Hematopoietic multipotent progenitor cell treated with erythropoietin and hydrocortisone succinate and interleukin-3 and kit ligand, for 17 days (in vitro differentiated cells): ENCODE measurements at places on chromosomes 2 and 18.

GRCh38 chr2:127359520-127359919 lies 28.3 kb downstream of the MAP3K2 start:
- DNase-seq: no peak

- no peak for DNase-seq
Observed at GRCh38 chr18:78612801-78613200, 366.8 kb upstream of the SALL3 start.

DNA sequence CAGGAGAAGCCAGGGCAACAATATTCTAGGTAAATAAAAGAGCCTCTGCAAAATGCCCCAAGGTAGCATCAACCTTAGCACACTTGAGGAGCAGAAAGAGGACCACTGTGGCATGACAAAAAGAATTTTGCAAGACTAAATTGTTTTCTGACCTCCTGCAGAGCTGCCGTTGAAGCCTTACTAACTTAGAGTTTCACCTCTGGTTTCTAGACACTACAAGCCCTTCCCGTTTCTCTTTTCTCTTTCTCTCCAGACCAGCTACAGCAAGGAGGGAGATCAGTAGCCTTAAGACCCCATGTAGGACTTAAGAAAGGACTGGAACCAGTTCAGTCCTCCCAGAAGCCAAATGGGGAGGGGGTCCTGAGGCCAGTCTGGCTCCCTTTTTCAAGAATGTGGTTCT lies 73.3 kb upstream of the SP3 start:
- DNase-seq: no peak

GRCh38 chr2:96191937-96192670 lies 16.5 kb downstream of the STARD7 start:
- no peak for DNase-seq

DNA sequence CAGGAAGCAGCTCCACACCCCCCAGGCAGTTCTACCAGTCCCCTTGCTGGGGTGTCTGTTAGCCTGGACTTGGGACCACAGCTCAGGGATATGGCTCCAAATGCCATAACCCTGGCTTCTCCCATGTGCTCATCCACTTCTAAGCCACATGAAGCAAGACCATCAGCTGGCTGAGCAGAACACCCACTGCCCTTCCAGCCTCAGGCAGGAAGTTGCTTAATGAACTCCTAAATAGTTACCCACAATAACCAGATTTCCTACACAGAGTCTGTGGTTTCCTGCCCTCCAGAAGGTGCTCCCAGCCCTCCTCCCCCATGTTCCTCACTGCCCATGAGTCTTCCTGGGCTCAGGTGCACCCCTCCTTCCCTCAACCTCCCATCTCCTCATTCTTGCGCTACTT lies 98.3 kb upstream of the EPC2 start:
- DNase-seq: no peak

DNA sequence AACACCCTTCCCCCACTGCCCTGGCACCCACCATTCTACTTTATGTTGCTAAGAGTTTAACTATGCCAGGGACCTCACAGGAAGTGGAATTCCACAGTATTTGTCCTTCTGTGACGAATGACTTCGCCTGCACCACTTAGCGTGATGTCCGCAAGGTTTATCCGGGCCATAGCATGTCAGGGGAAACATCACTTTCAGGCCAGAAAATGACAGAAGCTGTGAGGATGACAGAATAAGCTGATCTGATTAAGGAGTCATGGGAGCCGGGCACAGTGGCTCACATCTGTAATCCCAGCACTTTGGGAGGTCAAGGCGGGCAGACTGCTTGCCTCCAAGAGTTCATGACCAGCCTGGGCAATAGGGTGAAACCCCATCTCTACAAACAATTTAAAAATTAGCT lies 248.8 kb downstream of the EIPR1 start:
- no peak for DNase-seq

DNA sequence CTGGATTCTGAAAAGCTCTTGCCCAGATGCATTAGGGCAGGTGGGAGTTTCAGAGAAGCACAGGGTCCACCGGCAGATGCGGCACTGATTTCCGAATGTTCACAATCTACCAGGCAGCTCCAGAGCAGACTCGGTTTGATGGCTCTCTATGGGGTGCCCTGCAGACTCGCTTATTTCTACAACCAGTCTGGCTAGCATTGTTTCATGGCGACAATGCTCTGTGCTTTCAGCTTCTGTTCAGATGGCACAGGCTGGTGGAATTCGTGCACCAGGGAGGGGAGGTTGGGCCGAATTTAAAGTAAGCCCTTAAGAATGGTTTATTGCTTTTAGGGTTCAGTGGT lies 9.9 kb downstream of the MYT1L start:
- DNase-seq: no peak

DNA sequence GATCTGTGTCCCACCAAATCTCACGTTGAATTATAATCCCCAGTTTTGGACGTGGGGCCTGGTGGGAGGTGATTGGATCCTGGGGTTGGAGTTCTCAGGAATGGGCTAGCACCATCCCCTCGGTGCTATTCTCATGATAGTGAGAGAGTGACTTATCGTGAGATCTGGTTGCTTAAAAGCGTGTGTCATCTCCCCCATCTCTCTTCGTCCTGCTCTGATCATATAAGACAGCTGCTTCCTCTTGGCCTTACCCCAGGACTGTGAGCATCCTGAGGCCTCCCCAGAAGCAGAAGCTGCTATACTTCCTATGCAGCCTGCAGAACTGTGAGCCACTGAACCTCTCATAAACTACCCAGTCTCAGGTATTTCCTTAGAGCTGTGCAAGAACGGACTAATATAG lies 163.7 kb upstream of the NDUFV2 start:
- DNase-seq: no peak

GRCh38 chr2:197889041-197889440 lies 84.6 kb downstream of the PLCL1 start:
- DNase-seq: no peak

GRCh38 chr2:190563109-190563508 lies 28.6 kb upstream of the NEMP2 start:
- DNase-seq: no peak
